ENCODE measurements at places on chromosomes 7 and 10.
A peak's percentile ranks its signal among the peaks of the same experiment; 100 is the strongest.

- no peak for DNase-seq
These were observed 83.0 kb upstream of the KAT6B start for GRCh38 chr10:74743401-74743800.

DNA sequence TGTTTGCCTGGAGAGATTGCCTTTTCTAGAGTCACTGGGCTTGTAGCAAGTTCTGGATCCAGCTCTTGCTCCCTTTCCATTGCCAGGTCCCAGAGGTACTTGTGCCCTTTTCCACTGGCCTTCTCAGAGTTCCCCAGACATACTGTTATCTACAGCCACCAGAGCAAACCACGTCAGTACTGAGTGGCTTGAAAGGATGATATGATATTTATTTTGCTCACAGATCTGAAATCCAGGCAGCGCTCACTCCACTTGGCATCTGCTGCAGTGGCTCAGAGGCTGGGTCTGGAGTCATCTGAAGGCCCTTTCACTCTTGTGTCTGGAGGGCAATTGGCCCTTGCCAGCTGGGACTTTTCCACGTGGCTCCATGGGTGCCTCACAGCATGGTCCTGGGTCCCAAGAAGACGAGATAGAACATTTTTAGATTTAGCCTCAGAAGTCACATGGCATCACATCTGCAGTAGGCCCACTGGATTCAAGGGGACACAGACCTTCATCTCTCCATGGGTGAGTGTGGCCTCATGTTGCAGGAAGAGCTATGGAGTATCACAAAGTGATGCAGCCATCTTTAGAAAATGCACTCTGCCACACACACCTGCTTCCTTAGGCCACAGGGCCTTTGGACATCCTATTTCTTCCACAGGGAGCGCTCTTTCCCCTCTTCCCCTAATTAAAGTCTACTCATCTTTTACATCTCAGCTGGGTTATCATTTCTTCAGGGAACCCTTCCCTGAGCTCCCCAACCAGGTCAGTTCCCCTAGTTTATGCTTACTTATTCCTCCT lies 22.9 kb upstream of the TCF7L2 start:
- DNase-seq = no peak

DNA sequence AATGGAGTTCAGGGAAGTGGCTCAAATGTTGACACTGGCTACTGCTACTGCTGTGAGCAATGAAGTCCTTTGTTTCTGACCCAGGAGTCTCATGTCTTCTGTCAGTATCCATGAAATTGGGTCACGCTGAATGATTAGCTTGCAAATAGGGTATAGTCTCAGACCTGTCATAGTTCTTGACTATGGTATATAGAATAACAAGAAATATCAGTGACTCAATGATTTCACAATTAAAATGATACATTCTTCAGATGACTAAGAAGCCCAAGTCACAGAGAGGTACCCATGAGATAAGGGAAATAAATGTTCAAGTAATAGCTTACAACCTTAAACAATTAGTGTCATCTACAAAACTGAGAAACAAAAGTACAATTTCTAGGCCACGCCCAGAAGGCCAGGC lies 89.3 kb downstream of the LYZL2 start:
- no peak for DNase-seq

- no peak for DNase-seq
These were observed 40.9 kb downstream of the CCDC71L start for GRCh38 chr7:106620034-106620433.

GRCh38 chr7:11035661-11036060 lies 62.0 kb downstream of the PHF14 start:
- DNase-seq = no peak

DNA sequence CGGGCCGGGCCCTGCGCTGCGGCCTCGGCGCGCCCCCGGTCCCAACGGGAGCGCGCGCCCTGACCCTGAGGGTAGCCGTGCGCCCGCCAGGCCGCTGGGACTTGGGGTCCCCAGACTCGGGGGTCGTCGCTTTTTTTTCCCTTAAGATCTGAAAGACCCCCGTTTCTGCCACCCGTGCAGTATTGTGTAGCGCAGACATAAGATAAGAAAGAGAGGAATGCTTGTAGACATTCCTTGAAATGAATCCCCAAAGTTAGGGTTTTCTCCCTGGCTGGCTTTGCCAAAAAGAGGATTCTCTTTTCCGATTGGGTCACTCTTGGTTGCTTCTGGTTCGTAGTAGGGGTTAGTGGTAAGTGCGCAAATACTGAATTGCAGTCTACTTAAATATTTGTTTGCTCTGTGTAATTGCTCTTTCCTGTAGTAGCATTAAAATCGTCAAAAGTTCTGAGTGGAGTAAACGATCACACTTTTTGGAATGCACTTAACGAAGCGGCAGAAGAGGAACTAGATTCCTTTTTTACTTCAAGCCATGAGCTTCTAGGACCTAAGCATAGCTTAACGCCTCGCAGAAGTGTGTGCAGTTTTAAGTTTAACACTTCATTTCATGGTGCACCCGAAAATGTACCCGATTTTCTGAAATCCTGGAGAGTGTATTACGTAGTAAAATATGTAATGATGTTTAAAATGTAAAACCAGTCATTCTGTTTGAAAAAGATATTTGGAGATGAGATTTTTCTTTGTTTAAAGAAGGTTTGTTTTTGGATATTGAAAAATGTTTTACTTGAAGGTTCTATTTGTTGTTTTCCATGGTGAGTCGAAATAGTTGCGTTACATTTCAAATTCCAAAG lies 1.3 kb downstream of the CUL1 start:
- DNase-seq = peak; percentile 59

GRCh38 chr7:157565981-157566630 lies 229.3 kb downstream of the DNAJB6 start:
- DNase-seq = no peak

DNA sequence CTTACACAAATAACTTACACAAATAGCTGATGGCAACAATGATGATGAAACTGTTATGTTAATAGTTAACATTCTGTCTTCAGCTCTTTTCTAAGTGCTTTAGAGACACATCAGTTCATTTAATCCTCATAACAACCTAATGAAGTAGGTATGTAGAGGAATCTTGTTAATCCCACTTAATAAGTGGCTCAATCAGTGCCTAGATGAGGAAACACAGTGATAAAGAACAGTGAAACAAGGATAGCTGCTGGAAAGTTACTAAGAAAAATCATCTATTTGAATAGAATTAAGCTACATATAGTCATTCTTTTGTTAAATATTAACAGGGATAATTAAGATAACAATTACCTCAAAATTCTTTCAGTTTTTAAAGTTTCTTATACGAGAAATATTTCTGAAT lies 487.6 kb downstream of the ARL4A start:
- no peak for DNase-seq

- no peak for DNase-seq
These were observed 64.0 kb downstream of the HYCC1 start for GRCh38 chr7:22949944-22950343.

- no peak for DNase-seq
These were observed 423.5 kb upstream of the IGFBP3 start for GRCh38 chr7:46344533-46344932.

DNA sequence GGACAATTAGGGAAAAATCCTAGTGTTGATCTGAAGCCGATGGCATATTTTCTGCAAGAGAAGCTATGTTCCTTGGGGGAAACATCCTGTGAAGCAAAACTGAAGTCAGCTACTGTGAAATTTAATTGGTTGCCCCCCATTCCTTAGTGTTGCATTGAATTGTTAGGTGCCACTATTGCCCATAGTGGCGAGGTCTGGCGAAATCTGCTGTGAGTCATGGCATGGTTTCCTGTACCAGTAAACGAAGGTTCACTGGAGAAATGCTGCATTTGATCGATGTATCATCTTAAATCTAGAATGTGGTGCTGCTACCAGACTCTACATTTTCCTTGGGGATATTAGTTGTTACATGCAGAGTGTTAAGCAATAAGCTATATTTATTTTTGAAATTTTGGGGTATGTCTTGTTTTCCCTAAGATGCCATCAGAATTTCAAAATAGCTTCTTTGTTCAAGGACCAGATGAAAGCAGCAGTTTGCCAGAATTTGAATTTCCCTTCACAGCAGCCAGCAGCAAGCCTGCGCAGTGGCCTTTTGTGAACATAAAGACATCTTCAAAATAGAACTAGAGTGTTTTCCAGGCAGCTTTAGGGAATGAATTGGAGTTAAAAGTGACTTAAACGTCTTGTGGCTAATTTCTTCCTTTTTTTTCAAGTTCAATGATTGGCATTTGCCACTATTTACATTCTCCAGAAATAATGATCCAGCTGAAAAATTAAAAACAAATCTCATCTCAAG lies 348.6 kb upstream of the COBL start:
- DNase-seq = no peak

DNA sequence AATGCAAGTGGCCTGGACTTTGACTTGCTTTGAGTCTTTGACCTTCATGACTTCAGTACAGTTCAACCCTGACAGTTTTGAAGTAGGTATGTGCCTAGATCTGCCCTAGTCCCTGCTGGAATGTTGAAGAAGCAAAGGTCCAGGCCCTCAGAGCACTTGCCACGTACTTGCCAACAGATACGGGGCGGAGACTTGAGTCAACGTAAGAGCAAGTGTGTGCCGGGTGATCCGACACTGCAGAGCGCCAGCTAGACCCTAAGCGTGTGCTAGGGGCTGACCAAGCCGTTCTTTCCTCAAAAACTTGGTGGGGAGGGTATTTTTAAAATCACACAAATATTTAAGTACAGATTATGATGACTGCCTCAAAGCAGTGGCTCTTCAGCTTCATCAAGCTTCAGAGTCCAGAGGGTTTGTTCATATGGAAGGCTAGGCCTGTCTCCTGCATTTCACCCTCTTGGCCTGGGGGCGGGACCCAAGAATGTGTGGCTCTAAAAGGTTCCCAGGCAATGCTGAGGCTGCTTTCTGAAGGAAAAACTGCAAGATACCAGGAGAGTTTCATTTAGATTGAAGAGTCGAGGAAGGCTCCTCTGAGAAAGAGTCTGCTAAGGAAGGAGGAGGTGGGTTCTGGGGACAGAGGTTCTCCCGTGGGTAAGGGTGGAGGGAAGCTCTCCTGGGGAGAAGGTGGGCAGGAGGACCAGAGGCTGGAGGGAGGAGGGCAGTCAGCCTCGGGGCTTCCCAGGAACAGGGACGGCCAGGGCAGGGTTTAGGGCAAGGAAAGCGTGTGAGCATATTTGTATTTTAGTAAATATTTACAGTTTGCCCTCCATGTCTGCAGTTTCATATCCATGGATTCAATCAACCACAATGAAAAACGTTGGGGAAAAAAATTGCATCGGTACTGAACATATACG lies 160.3 kb downstream of the EGFR start:
- DNase-seq = no peak

GRCh38 chr10:29100505-29100904 lies 188.4 kb upstream of the LYZL1 start:
- DNase-seq = no peak

DNA sequence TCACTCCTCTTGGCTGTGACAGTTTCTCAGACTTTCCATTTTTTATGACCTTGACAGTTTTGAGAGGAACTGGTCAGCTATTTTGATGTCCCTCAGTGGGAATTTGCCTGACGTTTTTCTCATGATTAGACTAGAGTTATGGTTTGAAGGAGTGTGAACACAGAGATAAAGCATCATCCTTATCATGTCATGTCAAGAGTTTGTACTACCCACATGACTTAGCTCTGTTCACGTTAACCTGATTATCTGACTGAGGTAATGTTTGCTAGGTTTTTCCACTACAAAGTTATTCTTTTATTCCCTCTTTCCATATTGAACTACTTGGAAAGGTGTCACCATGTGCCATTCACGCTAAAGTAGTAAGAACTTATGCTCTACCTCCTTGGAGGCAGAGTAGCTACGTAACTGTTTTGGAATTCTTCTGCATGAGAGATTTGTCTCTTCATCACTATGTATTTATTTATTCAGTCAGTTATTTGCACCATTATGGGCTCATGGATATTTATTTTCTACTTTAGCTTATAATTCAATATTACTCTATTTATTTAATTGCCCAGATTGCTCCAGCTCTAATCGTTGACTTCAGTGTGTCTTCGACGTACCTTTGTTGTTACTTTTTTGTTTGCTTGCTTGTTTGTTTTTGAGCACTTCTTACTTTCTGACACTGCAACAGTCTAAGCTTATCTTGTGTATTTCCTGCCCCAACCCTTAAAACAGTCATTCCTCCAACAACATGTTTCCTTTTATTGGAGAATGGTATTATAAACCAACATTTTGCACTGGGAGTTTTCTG lies 50.4 kb downstream of the CPED1 start:
- no peak for DNase-seq

DNA sequence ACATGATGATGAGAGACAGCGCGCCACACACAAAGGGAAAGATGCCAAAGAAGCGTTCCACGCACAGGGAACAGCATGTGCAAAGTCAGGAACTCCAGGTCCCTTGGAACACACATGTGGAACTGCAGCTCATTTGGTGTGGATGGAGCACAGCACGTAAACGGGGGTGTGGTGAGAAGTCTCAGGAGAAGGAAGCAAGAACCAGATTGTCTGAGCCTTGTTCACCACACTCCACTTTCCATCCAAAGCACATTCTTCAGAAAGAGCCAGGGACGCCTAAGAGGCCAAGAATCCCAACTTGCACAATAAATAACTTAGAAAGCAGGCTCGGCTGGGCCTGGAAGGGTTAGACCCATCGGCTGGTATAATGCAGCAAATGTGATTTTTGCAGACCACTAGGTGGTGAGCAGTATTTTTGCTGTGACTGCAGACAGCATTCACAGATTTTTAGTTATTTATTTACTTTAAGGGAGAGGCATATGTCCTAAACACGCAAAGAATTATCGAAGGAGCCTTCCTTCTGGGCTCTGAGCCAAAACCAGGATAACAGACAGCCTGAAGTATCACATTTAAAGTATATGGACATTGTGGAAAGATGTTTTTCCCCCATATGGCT lies 27.9 kb upstream of the ASCC1 start:
- no peak for DNase-seq

DNA sequence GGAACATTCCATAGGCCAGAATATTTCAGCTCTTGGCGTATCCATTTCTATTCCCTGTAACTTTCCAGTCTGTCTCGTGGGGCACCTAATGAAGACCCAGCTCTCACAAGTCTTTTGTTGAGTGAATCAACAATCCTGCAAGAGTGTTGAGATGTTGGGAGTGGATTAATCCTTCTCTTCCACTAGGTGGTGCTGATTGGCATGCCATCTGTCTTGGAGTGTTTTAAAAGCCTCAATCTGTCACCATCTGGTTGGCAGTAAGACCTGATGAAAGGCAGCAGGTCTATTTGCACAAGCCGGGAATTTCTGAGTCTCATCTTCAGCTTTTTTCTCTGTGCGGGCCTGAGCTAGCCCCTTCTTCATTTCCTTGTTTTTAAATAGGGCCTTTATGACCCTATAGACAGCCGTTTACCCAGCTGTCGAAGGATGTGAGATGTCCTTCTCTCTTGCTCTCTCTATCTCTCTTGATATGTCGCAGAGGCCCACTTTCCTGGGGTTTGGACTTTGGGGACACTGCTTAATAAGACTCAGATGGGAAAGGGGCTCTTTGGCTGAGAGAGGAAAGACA lies 180.5 kb downstream of the ZNF365 start:
- no peak for DNase-seq

- DNase-seq = no peak
These were observed 13.6 kb downstream of the PNLIPRP2 start for GRCh38 chr10:116634126-116634975.

GRCh38 chr10:16519250-16519907 lies 2.3 kb downstream of the C1QL3 start:
- DNase-seq = no peak

GRCh38 chr10:27448921-27449320 lies 55.2 kb upstream of the RAB18 start:
- DNase-seq = peak; percentile 19
